NCI-H1417 treated with DMSO at 0.1 percent for 48 hours (cell line): ENCODE measurements at places on chromosomes 16 and 17.

DNA sequence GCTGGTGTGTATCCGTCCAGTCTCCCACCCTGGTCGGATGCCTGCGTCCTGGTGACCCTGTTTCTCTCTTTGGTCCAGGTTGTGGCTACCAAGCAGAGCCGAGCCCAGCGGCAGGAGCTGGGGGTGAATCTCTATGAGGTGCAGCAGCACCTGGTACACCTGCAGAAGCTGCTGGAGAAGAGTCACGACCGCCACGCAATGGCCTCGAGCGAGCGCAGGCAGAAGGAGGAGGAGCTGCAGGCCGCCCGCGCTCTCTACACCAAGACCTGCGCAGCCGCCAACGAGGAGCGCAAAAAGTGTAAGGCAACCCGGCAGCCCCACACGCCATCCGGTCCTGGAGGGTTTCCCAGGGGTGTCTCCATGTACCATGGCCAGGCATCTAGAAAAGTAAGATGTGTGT lies 13.5 kb downstream of the CCDC40 start:
- no peak for DNase-seq

DNA sequence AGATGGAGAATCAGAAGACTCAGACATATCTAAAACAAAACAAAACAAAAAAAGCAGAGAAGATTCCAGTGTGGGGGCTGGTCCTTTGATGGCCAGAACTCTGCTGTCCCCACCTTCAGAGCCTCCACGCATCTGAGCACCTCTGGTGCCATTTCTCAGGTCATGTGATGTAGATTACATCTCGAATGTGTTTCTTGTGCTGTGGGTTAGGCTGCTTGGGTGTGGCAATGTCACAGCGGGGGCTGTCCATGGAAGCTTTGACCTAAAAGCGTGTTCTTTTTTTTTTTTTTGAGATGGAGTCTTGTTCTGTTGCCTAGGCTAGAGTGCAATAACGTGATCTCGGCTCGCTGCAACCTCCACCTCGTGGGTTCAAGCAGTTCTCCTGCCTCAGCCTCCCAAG lies 51.2 kb downstream of the PLD6 start:
- no peak for DNase-seq

DNA sequence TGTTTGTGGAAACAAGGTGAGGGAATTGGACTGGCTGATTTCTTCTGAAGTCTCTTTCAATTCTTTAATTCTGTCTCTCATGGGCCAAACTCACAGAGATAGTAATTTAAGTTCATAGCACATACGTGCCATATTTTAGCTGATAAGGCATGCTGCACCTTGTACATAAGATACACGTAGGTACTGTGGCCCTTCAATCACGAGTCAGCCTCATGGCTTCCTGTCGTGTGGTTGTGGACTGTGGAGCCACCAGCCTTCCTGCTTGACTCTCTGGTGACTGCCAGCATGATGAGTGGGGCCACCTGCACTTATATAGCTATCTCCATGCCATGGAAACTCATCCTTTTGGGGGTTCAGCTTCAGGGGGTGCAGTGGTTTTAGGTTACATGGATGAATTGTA lies 25.1 kb downstream of the KSR1 start:
- no peak for DNase-seq

DNA sequence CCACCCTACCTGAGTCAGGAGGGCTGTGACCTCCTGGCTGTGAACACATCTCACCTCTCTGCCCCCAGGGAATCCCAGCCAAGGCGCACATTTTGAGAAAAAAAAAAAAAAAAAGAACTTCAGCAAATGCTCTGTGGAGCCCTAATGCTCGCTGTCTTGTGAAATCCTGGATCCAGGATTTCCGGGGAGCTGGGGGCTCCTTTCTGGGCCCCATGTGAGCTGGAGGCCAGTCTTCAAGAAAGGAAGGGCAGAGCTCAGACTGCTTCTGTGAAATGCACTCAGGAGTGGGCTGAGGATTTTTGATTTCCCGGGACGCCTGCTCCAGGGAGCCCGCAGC lies 36.0 kb upstream of the EMP2 start:
- DNase-seq = no peak

GRCh38 chr17:15309793-15310192 lies 31.6 kb downstream of the TEKT3 start:
- DNase-seq = no peak

- no peak for DNase-seq
Observed at GRCh38 chr16:17939122-17939536, 397.4 kb downstream of the NPIPA8 start.

DNA sequence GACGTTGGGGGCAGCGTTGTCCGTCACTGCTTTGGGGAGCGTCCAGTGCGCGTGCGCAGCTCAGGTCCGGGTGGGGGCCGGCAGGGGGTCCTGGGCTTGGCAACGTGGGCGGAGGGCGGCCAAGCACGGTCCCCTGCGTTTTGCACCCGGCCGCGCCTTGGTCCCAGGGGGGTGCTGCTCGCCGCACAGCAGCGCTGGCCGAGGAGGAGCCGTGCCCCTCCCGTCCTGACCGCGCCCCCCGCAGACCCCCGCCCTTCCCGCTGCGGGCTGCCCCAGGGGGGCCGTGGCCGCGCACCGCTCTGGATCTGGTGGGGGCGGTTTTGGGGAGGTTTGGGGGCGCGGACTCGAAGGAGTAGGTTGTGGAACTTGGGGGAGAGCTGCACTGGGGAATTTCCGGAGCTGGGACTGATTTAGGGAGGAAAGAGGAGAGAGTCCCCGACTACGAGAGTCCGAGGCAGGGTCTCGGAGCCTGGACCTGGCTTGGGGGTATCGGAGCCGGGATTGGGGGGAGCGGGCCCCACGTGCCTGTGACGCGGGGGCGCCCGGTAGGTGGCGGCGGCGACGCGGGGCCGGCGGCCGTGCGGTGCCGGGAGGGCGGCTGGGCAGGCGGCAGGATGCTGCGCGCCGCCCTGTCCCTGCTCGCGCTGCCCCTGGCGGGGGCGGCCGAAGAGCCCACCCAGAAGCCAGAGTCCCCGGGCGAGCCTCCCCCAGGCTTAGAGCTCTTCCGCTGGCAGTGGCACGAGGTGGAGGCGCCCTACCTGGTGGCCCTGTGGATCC lies at the start of gene SLC9A5:
TSS of gene SLC9A5 (plus strand) at position 579 of the 777 bp plus-strand sequence. CDS start at position 615, 36 bp downstream.
- DNase-seq = no peak

GRCh38 chr16:31536804-31537361 lies 9.2 kb downstream of the AHSP start:
- DNase-seq = no peak

GRCh38 chr17:26775219-26775822 lies 518.6 kb upstream of the WSB1 start:
- DNase-seq = no peak

- DNase-seq = no peak
Observed at GRCh38 chr16:74261068-74261467, 35.5 kb upstream of the PSMD7 start.

- DNase-seq = no peak
Observed at GRCh38 chr16:30748634-30749445, 615 bp downstream of the PHKG2 start.

- DNase-seq = no peak
Observed at GRCh38 chr16:78890373-78890895, 710.1 kb downstream of the MAF start.

DNA sequence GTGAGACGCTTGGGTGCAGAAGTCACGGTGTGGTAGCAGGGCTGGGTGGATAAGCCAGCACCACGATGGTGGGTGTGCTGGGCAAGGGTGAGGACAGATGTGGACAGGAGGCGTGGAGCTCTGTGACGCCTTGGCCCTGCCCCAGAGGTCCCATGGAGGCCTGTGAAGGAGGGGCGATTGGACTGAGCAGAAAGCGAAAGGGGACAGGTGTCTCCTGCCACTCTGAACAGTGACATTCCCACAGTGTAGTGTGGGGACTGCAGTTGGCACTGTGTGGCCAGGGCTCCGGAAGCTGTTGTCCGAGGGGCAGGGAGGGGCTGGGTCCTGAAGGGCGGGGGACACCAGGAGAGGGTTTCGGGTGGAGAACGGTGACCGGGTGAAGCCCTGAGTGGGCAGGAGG lies 7.3 kb downstream of the TBC1D24 start:
- no peak for DNase-seq

DNA sequence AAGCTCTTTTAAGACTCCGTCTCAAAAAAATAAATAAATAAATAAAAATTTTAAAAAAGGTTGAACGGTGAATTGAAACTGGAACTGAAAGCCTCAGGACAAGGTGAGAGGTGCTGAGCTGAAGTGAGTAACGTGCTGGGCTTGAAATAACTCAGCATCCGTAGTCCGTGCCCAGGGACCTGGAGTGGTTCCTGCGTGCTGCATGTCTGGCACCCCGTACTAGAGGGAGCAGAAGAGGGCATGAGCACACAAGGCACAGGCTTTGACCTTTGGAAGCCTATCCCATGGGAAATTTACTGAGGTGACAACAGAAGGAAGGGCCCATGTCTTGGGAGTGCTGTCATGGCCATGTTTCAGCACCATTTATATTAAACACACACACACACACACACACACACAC lies 4.5 kb upstream of the MEIOB start:
- no peak for DNase-seq

GRCh38 chr16:2296661-2297505 lies 29.0 kb upstream of the RNPS1 start:
- DNase-seq = no peak

DNA sequence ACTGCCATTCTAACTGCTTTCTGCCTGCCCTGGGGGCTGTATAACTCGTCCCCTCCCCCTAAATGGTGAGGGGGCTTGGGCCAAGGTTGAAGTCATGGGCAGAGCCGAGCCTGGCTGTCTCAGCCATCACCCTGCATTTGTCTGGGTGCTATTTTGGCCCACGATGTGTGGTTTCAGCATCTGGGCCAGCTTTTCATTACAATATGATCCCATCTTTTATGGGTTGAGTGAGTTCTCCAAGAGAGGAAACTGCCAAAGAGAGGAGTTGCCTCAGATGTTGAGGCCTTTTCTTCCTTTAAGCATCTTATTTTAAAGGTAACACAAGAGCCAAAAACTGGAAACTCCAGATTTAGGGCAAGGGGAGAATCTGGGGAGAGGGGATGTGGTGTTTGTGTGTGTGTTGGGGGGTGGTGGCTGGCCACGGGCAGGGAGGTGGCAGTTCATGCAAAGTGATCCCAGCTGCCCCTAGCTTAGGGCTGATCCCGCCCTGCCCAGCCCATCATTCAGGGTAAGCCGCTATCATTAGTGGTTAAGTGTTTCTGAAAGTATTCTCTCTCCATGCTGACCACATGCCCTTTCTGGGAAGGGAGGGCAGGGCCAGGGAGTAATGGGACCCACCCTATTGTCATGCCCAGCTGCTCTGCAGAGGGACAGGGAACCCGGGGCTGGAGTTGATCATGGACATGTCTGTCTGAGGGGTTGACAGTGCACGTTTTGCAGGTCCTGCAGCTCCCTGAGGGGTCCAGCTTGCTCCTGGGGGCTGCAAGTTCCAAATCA lies 83.2 kb upstream of the CLEC18A start:
- no peak for DNase-seq

DNA sequence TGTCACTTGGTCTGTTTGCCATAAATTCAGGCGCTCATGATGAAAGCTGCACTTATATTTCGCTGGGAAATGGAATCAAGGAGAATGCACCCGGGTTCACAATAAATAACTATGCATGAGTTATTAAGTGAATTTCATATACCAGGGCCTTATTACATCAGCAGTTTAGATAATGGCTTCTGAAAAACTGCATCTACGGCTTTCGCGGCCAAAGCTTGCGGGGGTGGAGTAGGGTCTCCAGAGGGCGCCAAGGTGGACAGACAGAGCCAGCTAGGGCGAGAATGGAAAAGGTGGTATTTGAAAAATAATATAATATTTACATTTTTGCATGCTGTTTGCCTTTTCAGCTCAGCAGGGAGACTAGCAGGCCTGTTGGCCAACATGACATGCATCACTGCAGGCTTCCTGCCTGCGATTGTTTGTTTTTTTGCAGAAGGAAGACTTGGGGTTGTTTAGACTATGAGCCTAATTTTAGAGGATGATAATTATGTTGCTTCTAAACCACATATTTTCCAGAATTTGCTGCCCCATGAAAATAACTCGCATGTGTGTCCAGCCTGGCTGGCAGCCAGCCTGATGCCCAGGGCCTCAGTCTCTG lies 173.8 kb upstream of the IRX3 start:
- DNase-seq = no peak
